GM19239 (cell line): ENCODE measurements at places on chromosomes 1 and 21.

DNA sequence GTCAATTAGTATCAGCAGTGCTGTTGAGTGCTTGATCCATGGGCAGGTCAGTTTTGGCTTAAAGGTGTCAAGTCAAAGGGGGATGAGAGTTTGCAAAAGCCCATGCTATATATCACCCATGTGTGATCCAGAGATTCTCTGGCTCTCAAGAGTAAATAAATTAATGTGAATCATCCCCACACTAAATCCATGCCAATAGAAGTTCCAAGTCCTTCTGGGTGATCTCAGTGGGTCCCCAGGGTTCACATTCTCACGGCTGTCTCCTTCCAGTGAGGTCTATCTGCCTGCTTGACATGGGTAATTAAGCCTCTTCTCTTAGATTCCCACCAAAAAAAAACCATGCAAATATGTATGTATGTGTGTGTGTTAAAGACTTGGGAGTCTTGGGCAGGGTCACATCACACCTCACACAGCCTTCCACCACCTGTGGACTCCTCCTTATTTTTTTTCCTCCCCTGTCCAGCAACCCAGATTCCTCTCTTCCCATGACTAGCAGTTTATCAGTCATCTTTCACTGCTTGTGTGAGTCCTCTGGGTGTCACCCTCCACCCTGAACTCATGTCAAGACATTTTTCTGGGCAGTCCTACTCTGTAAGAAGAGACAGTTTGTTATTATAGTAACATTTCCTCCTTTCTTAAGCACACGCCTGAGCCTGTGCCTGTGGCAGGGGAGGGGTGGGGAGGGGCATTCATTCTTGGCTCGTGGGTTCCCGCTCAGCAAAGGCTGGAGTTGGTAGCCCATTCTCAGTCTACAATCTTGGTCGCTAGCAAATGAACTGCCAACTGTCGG, 14.3 kb upstream of the S100A11 start:
- no peak for DNase-seq

- DNase-seq: no peak
Observed at GRCh38 chr1:193111641-193112090, 6.5 kb upstream of the GLRX2 start.

GRCh38 chr21:42790520-42791065, 88.7 kb downstream of the WDR4 start:
- no peak for DNase-seq

DNA sequence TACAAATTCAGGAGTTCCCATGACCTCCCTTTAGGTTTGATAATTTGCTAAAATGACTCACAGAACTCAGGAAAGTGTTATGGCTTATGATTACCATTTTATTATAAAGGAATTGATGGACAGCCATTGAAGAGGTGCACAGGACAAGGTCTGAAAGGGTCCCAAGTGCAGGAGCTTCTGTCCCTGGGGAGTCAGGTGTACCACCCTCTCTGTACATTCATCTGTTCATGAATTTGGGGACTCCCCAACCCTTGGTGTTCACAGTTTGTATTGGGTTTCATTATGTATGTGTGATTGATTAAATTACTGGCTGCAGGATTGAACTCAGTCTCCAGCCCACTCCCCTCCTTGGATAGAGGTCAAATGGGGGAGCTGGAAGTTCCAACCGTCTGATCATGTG, 10.8 kb upstream of the IL10RB start:
- DNase-seq: no peak

DNA sequence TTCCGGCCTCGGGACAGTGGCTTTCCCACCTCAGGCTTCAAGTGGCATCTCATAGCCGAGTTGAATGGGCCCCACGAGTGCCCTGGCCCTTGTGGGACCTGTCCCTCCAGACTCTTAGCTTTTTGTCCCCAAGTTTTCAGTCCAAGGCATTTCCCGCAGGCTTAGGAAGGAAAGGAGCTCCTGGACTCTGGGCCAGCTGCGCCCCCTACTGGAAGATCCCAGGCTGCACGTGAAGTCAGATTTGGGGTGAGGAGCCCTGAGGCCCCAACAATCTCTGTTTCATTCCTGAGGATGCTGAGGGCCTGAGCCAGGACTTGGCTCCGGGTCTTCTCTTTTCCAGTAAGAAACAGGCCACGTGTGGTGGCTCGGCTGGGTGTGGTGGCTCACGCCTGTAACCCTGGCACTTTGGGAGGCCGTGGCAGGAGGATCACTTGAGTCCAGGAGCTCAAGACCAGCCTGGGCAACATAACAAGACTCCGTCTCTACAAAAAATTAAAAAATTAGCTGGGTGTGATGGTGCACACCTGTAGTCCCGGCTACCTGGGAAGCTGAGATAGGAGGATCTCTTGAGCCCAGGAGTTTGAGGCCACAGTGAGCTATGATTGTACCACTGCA, 67.4 kb downstream of the ARHGEF10L start:
- DNase-seq: peak; percentile 54

DNA sequence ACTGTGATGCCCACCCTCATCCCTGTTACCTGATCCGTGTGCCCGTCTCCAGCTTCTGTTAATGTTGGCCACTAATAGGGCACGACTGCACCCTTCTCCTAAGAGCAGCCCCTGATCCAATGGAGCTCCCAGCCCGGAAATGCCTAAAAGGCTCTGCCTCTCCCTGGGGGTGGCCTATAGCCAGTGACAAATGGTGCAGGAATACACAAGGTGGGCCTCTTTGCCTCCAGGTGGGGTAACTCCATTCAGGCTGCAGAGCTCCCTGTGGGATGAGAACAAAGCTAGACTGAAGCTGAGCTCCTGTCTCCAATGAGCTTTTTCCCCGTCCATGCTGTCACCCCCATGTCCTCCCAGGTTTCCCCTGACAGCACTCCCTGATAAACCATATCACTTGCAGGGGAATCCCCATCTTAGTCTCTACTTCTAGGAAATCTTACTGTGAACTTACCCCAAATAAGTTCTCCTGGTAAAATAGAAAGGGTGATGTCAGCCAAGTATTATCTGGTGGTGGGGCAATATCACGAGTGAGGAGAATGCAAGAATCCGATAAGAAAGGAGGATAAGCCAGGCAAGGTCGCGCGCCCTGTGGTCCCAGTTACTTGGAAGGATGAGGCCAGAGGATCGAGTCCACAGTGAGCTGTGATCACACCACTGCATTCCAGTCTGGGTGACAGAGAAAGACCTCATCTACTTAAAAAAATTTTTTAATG, 18.6 kb downstream of the S100A7A start:
- no peak for DNase-seq

DNA sequence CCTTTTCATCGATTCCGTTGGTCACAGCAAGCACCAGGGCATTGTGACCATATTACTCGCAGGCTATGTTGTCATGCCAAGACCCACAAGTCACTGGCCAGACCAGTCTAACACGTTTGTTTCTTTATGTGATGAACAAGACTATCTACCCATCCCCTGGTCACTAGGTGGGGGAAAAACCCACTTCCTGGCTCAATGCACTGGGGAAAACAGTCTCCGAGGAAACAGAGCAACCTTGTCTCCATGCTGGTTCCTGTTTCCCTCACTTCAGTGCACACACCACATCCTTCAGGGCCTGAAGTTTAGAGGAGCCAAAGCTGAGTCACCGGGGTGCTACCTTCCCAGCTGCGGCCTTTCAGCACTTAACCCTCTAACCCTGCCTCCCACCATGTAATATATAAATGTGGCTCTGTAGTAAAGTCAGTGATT, 20.9 kb downstream of the ERICH3 start:
- peak; percentile 21 for DNase-seq

DNA sequence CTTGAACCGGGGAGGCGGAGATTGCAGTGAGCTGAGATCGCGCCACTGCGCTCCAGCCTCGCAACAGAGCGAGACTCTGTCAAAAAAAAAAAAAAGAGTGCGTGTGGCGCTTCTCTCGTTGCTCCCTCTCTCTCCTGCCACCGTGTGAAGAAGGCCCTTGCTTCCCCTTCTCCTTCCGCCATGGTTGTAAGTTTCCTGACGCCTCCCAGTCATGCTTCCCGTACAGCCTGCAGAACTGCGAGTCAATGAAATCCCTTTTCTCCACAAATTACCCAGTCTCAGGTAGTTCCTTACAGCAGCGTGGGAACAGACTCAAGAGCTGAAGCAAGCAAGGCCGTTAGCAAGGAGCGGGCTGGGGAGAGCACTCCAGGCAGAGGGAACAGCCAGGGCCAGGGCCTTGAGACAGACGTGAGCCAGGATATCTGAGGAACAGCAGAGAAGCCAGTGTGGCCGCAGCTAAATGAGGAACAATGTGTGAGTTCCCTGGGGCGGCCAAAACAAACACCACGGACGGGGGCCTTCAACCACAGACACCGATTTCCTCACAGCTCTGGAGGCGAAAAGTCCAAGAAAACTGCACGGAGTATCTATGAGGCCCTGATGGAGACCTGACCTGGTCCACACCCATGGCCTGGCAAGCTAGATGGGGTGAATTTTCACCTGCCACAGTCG, 54.2 kb upstream of the ETS2 start:
- DNase-seq: no peak

GRCh38 chr1:182658055-182658454, 26.3 kb downstream of the RGS8 start:
- DNase-seq: no peak

GRCh38 chr1:155513300-155513916, 49.2 kb downstream of the ASH1L start:
- no peak for DNase-seq

GRCh38 chr21:36788120-36788638, 89.3 kb downstream of the SIM2 start:
- DNase-seq: no peak
